ENCODE measurements at places on chromosomes 1 and 21.
A peak's percentile ranks its signal among the peaks of the same experiment; 100 is the strongest.

- no peak for DNase-seq
Measured at GRCh38 chr21:15414057-15414456, 315.7 kb upstream of the USP25 start.

DNA sequence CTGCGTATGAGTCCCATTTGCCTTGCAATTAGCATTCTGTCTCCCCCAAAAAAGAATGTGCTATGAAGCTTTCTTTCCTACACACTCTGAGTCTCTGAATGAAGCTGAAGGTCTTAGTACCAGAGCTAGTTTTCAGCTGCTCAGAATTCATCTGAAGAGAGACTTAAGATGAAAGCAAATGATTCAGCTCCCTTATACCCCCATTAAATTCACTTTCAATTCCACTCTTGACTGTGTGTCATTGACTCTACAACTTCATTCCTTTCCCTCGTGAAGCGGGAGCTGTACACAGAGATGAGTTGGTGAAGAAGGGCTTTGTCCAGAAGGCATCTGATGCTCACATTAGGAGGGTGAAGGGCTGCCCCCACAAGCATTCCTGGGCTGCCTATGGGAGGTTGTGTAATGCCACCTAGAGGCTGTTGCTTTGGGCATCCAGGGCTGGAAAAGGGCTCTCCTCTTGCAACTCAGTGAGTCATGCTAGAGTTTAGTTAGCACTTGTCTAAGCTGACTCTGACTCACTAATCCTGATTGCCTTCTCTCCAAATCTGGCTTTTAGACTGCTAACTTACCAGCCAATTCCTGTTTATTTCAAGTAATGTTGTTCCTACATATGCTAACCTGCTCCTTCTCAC, 1.8 kb downstream of the SPRR1B start:
- DNase-seq = no peak

GRCh38 chr1:62343911-62344310, 24.7 kb upstream of the KANK4 start:
- no peak for DNase-seq

DNA sequence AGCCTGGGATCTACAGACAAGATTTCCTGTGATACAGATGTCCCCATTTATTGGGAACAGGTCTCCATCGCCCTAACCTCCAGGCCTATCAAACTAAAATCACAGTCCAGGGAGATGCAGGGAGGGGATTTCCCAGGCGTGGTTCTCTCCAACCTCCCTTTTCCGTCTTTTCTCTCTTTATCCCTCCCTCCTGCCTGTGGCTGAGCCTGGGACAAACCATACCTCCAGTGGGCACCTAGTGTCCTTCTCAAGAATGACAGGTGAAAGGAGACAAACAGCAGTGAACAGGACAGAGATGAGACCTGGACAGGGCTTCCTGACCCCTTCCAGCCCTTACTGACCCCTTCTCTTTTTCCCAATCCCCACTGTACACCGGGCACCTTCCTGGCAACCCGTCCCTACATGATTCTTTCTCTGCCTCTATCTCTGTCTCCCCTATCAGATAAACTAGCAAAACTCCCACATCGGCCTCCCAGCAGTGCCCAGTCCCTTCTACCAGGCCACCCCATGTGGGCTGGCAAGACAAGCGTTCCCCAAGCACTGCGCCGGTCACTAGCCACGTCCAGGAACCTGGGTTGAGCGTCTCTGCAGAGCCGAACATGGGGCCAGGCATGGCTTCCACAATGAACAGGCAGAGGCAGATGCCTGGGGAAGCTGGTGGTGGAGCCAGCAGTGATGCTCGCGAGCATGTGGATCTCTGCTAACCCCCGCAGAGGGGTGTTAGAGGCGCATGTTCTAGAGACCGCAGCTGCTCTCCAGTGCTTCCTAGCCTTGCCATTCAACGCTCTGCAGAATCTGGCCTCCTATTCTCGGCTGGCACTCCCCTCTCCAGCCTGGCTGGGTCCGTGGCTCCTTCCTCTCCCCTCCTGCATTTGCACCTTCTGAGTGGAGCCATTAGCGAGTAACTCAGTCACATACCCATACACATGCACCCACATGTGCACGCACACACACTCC, 54.7 kb downstream of the ELK4 start:
- no peak for DNase-seq

DNA sequence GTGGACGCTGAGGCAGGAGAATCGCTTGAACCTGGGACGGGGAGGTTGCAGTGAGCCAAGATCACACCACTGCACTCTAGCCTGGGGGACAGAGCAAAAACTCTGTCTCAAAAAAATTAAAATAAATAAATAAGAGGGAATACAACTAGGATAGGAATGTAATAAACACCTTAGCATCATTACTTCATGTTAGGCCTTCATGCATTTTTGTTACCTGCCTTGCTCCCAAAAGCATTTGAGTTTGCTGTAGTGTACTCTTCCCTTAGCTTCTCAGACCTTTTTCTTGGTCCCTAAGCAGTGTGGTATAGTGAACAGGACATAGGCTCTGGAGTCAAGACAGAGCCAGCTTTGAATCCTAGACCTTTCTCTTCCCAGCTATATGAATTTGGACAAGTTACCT, 2.8 kb upstream of the OSCP1 start:
- DNase-seq = no peak

GRCh38 chr1:110912784-110913183, 39.8 kb downstream of the CD53 start:
- no peak for DNase-seq

- no peak for DNase-seq
Measured at GRCh38 chr1:167262836-167263235, 42.1 kb downstream of the POU2F1 start.

- DNase-seq = no peak
Measured at GRCh38 chr21:38247738-38248510, 8.9 kb upstream of the KCNJ15 start.

DNA sequence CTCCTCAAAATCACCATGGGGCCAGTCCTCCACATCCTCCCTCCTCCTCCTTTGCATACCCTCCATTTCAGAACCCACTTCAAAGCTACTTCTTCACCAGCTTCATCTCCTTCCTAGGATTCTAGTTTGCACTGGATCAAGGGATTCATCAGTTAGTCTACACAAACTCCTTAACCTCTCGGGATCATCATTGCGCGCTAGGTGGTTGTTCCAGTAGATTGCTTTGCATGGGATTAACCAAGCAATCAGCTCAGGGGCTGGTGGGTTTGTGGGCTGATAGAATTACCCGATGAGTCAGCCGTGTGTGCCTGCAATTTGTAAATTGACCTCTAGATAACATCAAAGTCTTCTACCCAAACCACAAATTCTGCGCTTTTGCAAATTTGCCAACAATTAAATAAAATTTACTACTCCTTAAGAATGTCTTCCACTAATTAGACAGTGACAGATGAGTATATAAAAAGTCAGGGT, 7.7 kb downstream of the KANK4 start:
- no peak for DNase-seq

DNA sequence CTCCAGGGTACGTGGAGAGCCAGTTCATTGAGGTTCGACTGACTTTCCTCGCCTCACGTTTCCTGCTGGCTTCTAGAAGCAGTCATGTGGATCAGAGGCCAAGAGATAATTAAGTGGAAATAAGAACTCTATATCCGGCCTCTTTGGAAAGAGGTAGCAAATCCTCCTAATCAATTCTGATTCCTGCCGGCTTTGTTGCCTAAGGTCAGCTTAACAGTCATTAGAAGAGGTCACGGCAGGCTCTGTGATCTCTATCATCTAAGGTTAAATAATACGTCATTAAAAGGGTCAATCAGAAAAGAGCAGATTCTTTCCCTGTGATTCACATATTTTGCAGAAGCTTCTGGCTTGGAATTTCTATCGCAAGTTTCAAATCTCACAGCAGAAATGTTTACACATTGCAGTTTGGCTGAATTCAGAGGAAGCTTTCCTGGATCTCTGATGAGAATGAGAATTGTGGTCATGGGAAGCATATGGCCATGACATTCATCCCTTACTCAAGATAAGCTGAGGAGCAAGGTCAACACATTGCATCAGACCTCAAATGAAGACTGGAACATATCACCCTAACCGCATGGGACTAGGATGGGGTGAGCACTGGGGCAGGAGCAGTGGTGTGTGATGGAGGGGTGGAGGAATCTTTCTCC, 189.4 kb downstream of the PBX1 start:
- no peak for DNase-seq

GRCh38 chr1:169853341-169853740, 40.4 kb downstream of the SCYL3 start:
- no peak for DNase-seq

- no peak for DNase-seq
Measured at GRCh38 chr1:98277118-98277517, 356.3 kb upstream of the DPYD start.

GRCh38 chr1:185083818-185084217, 38.5 kb downstream of the RNF2 start:
- DNase-seq = no peak

DNA sequence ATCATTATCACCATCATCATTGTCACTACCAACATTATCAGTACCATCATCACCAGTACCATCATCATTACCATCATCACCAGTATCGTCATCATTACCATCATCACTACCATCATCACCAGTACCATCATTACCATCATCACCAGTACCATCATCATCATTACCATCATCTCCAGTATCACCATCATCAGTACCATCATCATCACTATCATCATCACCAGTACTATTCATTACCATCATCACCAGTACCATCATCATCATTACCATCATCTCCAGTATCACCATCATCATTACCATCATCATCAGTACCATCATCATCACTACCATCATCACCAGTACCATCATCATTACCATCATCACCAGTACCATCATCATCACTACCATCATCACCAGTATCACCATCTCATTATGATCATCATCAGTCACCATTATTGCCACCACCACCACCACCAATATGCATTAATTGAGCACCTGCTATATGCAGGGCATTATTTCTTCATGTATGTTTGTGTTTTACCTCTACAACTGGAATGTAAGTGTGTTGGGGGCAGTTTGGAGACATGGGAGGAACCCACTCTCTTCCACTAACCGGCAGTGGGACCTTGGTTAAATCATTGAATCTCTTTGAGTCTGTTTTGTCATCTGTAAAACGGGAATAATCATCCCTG, 7.0 kb downstream of the ZBTB8B start:
- no peak for DNase-seq

GRCh38 chr1:18101508-18101907, 6.1 kb upstream of the IGSF21 start:
- no peak for DNase-seq

DNA sequence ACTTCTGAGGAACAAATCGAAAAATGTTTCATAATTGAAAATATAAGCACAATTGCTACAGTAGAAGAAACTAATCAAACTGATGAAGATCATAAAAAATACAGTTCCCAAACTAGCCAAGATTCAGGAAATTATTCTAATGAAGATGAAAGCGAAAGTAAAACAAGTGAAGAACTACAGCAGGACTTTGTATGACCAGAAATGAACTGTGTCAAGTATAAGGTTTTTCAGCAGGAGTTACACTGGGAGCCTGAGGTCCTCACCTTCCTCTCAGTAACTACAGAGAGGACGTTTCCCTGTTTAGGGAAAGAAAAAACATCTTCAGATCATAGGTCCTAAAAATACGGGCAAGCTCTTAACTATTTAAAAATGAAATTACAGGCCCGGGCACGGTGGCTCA, 30.6 kb downstream of the IFNAR1 start:
- no peak for DNase-seq

GRCh38 chr1:35691571-35692220, 27.0 kb downstream of the C1orf216 start:
- DNase-seq = no peak

GRCh38 chr1:232626452-232626851, 3.5 kb downstream of the SIPA1L2 start:
- DNase-seq = no peak

DNA sequence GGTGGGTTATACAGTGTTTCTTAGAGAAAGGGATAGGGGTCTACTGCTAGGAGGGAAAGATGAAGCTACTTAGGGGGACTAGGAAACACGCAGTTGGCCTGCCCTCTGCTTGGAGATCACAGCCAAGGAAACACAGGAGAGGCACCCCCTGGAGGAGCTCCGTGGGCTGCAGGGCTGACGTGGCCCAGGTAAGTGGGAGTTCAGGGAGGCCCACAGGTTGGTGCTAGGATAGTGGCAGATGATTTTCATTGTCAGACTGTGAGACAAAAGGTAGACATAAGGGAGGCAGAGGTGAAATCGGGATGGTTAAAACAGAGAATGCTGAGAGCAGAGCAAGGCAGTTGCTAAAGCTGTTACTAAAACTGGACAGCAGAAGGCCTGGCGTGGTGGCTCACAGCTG, 463.0 kb downstream of the DSCAM start:
- DNase-seq = no peak

DNA sequence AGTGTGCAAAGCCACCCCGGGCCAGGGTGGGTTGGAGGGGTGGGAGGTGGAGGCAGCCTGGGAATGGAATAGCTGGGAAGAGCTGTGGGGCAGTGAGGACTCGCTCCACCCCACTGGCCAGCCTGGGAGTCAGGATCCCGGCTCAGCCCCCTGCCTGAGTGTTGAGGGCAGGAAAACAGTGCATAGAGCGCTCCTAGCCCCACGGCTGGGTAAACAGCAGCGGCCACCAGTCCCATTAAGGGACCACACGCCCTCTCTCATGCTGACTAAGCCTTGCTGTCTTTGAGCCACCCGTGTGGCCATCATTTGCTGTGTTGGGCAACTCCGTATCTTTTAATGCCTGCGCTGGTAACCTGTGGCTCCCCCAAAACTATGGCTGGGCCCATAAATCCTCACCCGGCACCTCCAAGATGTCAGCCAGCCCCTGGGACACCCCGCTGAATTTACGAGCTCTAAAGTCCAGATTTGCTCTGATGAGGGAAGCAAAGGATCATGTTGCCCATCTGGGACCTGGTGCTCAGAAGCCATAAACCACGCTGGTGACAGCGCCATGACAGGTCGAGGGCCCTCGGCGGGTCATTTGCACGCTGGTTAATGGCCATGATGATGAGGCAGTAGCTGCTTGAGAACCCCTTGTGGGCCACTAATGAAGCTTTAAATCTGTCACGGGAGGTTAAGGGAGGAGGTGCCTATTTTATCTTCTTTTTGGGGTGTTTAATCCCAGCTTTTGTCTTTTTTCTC, 34.9 kb downstream of the SYF2 start:
- no peak for DNase-seq

DNA sequence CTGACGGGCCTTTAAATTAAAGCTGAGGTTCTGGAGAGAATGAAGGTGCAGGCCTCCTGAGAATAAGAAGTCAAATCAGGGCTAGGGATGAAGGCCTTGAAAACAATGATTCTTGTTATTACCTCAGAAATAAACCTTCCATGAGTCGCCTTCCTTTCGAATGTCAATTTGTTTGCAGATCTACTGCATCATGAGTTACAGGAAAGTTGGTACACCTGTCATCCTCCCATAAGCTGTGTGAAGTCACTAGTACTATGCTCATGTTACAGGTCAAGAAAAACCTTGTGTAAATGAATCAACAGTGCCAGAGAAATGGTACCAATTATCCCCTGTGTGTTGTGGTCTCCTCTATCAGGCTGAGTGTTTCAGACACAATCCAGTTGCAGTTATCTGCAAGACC, 281.2 kb upstream of the PLXNA2 start:
- DNase-seq = no peak

DNA sequence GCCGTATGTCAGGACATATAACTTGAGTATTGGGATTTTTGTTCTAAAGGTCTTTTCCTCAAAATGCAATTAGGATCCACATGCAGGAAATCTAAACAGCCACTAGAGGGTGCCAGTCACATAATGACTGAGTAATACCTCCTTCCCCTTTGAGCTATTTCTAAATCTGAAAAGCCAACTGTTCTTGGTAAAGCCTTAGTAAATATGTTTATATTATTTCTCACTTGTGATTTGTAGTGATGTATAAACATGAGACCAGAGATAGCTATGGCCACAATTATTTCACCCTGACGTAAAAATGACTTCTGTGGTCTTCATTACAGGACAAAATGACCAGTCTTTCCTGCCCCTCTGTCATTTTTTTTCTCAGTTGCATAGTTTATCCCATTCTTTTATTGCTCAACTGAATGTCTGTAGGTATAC, 41.0 kb upstream of the DR1 start:
- DNase-seq = peak; percentile 39

All from activated naive CD8-positive, alpha-beta T cell treated with anti-CD3 and anti-CD28 coated beads, Interleukin-2, amount 50 U/mL, for 24 hours (primary cell).